ENCODE measurements at places on chromosomes 5 and 9. TPM values are rescaled to one million over a fixed set of nuclear protein-coding genes. Genes with fewer than 3 reads are reported as not detected.

Gene ENTPD2
- total RNA-seq: 4.5 TPM

GRCh38 chr5:53424686-53425615 lies 55.5 kb upstream of the FST start:
- H3K4me1 ChIP-seq: no peaks in the 10 kb centered on the region
- no peak for DNase-seq
- H3K4me3 ChIP-seq: no peak overlapping the region
- no peaks in the 10 kb centered on the region for H3K36me3 ChIP-seq
- H3K27ac ChIP-seq: no peak overlapping the region

Gene CCL21
- total RNA-seq: not detected

DNA sequence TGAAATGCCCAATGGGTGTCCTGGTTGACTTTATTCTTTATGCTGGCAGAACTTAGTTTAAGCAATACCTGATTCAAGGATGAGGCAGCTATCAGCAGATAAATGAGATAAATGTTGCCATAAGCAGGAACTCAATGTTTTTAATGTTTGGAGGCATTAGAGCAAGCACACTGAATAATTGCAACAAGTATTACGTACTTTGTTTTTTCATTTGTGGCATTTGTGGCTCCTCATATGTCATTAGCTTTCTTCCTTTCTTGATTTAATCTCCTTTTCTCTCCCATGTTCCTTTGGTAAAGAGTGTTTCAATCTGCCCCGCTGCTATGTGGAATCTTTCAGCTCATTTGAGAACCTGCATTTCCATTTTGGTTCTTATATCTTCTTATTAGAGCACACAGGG lies 6.4 kb upstream of the NR3C1 start:
- no peaks in the 10 kb centered on the region for H3K36me3 ChIP-seq
- no peaks in the 10 kb centered on the region for H3K4me1 ChIP-seq
- H3K27ac ChIP-seq: no peak overlapping the region
- no peak overlapping the region for H3K4me3 ChIP-seq

DNA sequence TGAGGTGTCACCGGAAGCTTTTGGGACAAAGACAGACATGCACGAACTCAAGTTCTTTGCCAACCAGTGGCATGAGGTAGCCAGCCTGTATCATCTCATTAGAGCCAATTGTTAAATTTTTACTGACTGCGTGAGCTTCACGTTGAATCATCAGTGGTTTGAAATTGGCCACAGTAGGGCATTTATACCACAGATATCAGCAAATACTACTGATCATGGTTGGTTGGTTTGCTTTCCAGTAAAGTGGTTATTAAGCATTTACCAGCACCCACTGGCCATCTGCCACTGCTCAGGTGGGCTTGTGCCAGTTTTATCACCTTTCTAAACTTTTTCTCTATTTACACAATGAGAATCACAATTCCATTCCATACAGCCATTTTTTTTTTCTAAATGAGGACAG lies 28.4 kb upstream of the SHC3 start:
- H3K4me1 ChIP-seq: no peaks in the 10 kb centered on the region
- no peak overlapping the region for H3K27ac ChIP-seq
- H3K27me3 ChIP-seq: no peaks in the 10 kb centered on the region
- no peak for DNase-seq
- H3K4me3 ChIP-seq: no peak overlapping the region

DNA sequence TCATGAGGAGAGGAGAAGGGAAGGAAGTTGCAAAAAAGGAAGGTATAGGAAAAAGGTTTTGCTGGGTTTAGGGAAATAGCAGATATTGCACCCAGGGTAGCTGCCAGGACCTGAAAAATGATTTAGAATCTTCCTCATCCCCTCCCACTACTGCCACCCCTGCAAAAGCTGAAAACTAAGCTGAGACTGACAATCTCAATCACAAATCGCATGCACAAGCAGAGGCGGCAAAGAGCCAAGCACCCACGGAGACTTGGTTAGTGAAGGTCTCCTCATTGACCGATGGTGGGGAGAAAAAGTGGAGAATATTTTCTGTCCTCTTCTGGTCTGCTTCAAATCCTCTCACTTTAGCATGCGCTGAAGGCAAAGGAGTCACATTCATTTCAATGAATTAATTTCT lies 39.1 kb upstream of the PAM start:
- DNase-seq: no peak
- no peak overlapping the region for H3K27ac ChIP-seq
- no peaks in the 10 kb centered on the region for H3K27me3 ChIP-seq
- H3K4me3 ChIP-seq: no peak overlapping the region

DNA sequence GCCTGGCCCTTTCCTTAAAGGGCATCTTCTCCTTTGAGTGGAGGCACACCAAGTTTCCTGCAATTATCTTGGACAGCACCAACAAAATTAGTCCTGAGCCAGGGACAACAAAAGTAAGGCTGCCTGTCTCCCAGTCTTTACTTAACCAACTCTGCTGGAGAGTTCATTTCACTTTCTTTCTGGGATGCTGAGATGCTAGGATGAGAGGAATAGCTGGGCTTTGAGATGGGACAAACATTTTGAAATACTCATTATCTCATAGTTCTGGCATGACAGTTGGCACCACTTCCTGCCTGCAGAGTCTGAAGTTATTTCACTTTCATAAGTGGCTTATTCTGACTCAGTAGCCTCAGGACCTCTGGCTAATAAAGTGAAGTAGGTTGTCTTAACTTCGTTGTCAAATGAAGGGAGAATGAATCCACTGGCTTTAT lies 157.0 kb downstream of the C9orf152 start:
- H3K4me1 ChIP-seq: no peaks in the 10 kb centered on the region
- no peaks in the 10 kb centered on the region for H3K27me3 ChIP-seq
- no peaks in the 10 kb centered on the region for H3K36me3 ChIP-seq
- H3K4me3 ChIP-seq: no peak overlapping the region

Gene CAMK2A
- total RNA-seq: 0.08 TPM

DNA sequence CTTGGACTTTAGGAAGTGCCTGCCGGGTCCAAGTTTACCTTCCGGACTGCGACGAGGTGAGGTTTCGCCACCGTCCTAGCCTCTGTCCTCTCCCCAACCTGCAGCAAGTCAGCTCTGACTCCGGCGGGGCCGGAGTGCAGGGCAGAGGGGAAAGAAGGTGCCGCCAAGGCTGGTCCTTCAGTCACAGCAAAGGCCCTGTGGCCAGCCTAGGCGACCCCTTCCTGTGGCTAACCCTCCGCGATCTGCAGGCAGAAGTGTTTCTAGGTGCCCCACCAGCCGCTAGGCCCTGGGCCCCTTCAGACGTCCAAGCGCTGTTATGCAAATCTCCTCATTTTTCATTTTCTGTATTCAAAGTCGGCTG lies 11.1 kb upstream of the NKX2-5 start:
- no peaks in the 10 kb centered on the region for H3K4me1 ChIP-seq
- H3K36me3 ChIP-seq: no peaks in the 10 kb centered on the region
- DNase-seq: no peak
